Neural progenitor cell (in vitro differentiated cells): ENCODE measurements at places on chromosomes 4 and X. TPM values are rescaled to one million over a fixed set of nuclear protein-coding genes. Genes with fewer than 3 reads are reported as not detected.

- H3K27me3 ChIP-seq, result no peaks in the 10 kb centered on the region
- no peak overlapping the region for H3K4me3 ChIP-seq
- H3K36me3 ChIP-seq, result no peaks in the 10 kb centered on the region
Measured at GRCh38 chrX:21153033-21153432, 221.2 kb upstream of the CNKSR2 start.

GRCh38 chr4:53712408-53713020 is 121.2 kb upstream of the LNX1 start:
- no peak overlapping the region for H3K27ac ChIP-seq
- no peak for DNase-seq
- no peaks in the 10 kb centered on the region for H3K4me1 ChIP-seq
- H3K4me3 ChIP-seq, result no peak overlapping the region
- no peaks in the 10 kb centered on the region for H3K36me3 ChIP-seq

DNA sequence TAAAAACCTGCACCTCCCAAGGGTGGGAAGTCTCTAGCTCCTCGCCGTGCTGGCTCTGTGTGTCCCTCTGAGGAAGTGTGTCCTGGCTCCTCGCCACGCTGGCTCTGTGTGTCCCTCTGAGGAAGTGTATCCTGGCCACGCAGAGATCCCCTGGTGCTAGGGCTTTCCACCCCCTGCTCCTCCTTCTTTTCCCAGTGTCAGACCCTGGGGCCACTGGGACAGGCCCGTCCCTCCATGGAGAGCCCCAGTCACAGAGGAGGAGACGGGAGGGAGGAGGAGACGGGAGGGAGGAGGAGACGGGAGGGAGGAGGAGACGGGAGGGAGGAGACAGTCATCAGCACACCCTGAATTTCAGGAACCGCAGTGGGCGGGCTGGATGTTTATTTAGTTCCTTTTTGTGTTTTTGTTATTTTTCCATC is 53.8 kb upstream of the HGFAC start:
- no peak overlapping the region for H3K4me3 ChIP-seq
- no peaks in the 10 kb centered on the region for H3K36me3 ChIP-seq
- DNase-seq, result no peak
- H3K27ac ChIP-seq, result no peak overlapping the region
- H3K27me3 ChIP-seq, result no peaks in the 10 kb centered on the region

DNA sequence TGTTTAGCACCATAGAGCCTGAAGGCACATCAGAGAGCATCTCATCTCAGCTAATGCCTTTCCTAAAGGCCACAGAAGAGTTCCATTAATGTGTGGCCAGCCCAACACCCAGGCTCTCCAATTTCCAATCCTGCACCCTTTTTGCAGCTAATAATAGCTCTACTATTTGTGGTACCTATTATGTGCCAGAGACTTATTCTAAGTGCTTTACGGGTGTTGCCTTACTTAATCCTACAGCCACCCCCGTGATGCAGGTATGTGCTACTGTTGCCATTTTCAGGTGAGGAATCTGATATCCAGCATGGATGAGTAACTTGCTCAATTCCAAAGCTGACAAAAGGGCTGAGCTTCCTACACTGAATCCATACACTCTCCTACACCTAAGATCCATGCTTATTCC is 217.6 kb upstream of the GALNT7 start:
- no peak overlapping the region for H3K27ac ChIP-seq
- no peak overlapping the region for H3K4me3 ChIP-seq
- H3K36me3 ChIP-seq, result no peaks in the 10 kb centered on the region
- no peak for DNase-seq
- H3K4me1 ChIP-seq, result no peaks in the 10 kb centered on the region
- no peaks in the 10 kb centered on the region for H3K27me3 ChIP-seq

- no peaks in the 10 kb centered on the region for H3K27me3 ChIP-seq
- H3K36me3 ChIP-seq, result no peaks in the 10 kb centered on the region
- no peak overlapping the region for H3K27ac ChIP-seq
- H3K4me3 ChIP-seq, result no peak overlapping the region
- peak; percentile 47 for DNase-seq
- peaks cover 17% of the 10 kb centered on the region for H3K4me1 ChIP-seq
Measured at GRCh38 chr4:26141051-26141721, 179.6 kb upstream of the RBPJ start.

- no peaks in the 10 kb centered on the region for H3K36me3 ChIP-seq
- H3K27ac ChIP-seq, result no peak overlapping the region
- H3K27me3 ChIP-seq, result no peaks in the 10 kb centered on the region
- no peak for DNase-seq
Measured at GRCh38 chr4:122458625-122459024, 2.1 kb upstream of the IL2 start.

DNA sequence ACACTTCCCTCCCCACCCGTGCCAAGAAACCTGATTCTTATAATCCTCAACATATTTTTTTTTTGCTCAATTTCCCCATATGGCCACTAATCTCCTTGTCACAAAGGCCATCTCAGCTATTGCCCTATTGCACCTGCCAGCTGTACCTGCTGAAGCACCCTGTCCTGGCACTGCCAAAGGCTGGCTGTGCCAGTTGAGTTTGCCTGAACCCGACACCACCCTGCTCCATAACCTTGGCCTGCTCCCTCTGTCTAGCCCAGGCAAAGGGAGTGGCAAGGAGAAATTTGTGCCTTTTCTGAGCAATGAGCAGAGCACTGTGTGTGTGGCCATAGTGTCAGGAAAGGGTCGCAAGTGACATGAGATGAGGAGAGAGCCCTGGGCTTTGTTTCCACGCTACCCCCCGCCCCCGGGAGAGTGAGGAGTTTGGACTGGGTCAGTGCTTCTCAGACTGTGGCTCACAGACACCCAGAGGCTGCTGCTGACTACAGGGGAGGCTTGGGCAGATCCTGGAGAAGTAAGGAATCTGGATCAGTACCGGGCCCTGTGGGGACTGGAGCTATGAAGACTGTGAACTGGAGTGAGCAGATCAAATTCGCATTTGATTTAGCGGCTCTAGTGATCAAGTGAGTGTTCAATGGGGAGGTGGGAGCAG is 42.2 kb upstream of the HMGB3 start:
- H3K4me3 ChIP-seq, result no peak overlapping the region
- no peaks in the 10 kb centered on the region for H3K27me3 ChIP-seq
- DNase-seq, result no peak
- H3K27ac ChIP-seq, result no peak overlapping the region
- H3K4me1 ChIP-seq, result no peaks in the 10 kb centered on the region

- no peak overlapping the region for H3K4me3 ChIP-seq
- H3K27me3 ChIP-seq, result peaks cover 13% of the 10 kb centered on the region
- H3K27ac ChIP-seq, result no peak overlapping the region
Measured at GRCh38 chrX:19882066-19882775, 5.2 kb downstream of the SH3KBP1 start.

DNA sequence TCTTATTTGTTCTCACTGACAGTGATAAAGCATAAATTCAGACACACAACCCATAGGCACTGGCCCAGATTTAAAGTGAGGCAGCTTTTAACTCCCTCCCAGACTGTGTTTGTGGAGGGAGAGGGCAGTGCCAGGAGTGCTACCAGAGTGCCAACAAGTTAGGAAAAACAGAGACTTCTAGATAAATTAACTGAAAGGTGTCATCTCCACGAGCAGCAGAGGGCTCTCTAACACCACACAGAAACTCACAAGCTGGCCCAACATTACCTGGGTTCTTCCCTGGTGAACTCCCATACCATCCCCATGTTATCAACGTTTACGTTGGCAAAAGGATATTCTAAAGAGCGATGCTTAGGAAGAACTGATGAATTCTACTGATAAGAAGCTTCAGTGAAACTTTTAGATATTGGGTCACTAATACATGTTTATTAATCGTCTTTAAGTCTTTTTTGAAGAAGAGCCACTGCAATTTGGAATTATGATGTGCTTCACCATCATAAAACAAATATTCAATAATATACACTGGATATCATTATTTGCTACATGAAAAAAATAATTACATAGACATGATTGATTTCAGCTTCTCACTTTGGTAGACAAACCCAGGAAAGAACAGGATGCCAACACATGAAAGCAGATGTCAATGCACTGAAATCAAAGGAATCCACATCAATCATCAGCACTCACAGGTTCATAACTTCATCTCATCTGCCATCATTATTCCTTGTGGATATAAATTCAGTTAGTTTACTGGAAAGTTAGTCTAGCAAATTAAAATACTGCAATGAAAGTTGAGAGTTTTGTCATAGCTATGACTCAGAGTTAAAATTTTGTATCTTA is 121.2 kb upstream of the NAP1L5 start:
- DNase-seq, result peak; percentile 57
- no peak overlapping the region for H3K4me3 ChIP-seq
- no peaks in the 10 kb centered on the region for H3K27me3 ChIP-seq

DNA sequence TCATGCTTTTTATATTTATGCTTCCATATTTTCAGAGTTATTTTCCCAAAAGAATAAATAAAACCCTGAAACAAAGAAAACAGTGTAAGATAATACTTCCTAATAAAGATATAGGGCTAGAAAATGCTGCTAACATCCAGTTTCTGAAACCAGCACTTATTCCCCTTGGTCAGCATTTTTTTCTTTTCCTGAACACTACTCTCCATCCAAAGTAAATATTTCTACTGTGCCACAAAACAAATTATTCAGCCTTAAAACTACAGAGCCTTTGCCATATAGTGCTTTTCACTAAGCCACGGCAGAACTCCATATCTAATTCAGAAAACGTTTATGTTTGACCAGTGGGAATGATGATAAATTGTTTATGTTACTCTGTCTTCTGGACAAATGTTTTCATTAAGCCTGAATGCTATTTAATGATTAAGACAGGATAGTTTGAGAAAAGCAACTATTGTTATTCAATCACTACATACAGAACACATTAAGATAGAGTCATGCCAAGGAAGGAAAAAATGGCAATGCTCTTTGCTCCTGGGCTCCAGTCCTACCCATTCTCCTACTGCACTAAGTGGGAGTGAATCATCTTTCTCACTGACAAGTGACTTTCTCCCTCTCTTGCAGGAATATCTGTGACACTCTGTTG is 723.9 kb downstream of the FAT4 start:
- no peak overlapping the region for H3K27ac ChIP-seq
- no peaks in the 10 kb centered on the region for H3K27me3 ChIP-seq
- no peak overlapping the region for H3K4me3 ChIP-seq
- no peak for DNase-seq
- no peaks in the 10 kb centered on the region for H3K36me3 ChIP-seq

GRCh38 chrX:155132110-155132509 is 60.8 kb downstream of the BRCC3 start:
- H3K36me3 ChIP-seq, result no peaks in the 10 kb centered on the region
- no peak for DNase-seq
- no peak overlapping the region for H3K27ac ChIP-seq
- no peaks in the 10 kb centered on the region for H3K4me1 ChIP-seq
- no peak overlapping the region for H3K4me3 ChIP-seq

DNA sequence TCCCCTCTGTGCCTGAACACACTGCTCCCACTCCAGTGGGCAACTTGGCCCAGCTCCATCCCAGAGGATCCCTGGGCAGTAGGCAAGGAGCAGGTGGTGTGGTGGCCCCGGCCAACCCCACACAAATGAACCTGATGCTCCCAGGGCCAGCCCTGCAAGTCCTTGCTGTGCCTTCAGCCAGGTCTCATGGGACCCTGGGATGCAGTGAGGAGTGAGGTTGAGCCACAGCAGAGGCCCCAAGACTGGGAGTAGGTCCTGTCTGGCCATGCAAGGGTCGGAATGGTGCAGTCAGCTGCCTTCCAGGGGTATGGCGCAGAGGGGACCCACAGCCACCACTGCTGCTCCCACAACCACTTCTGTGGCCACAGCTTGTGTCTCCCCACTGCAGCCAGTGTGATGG is 234.5 kb upstream of the DKK2 start:
- H3K36me3 ChIP-seq, result no peaks in the 10 kb centered on the region
- no peak overlapping the region for H3K27ac ChIP-seq
- no peaks in the 10 kb centered on the region for H3K4me1 ChIP-seq
- H3K4me3 ChIP-seq, result no peak overlapping the region

DNA sequence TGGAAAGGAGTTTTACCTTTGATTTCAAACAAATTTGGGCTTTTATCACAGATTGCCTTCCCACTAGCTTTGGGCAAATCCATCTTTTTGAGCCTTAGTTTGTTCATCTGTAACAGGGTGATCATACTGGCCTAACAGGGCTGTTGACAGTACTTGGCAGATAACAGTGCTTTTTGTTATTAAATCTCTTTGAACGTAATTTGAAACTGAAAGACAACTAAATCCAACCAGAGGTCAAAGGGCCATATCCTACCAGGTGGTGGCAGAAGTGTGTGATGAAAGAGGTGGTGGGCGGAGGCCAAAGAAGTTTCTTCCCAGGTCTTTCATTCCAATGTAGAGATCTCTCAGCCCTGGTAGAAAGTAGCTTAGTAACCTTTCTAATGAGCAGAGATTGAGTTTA is 35.2 kb upstream of the TADA2B start:
- peaks cover 17% of the 10 kb centered on the region for H3K4me1 ChIP-seq
- H3K27me3 ChIP-seq, result no peaks in the 10 kb centered on the region
- H3K4me3 ChIP-seq, result no peak overlapping the region
- peak overlapping the region; percentile 89 for H3K27ac ChIP-seq

Gene RAB28
- 49.6 and 67.3 TPM in 2 replicates for total RNA-seq

Gene DDX53
- not detected in 2 replicates for total RNA-seq

Gene SYTL4
- 0.22 and 0.39 TPM in 2 replicates for total RNA-seq

Gene ELK1
- 16.6 and 28.9 TPM in 2 replicates for total RNA-seq
